ENCODE measurements at places on chromosomes 7 and 10.

- no peak for DNase-seq
Measured at GRCh38 chr10:132627666-132628531, 90.3 kb downstream of the INPP5A start.

- no peak for DNase-seq
Measured at GRCh38 chr7:18573410-18574234, 78.1 kb downstream of the HDAC9 start.

DNA sequence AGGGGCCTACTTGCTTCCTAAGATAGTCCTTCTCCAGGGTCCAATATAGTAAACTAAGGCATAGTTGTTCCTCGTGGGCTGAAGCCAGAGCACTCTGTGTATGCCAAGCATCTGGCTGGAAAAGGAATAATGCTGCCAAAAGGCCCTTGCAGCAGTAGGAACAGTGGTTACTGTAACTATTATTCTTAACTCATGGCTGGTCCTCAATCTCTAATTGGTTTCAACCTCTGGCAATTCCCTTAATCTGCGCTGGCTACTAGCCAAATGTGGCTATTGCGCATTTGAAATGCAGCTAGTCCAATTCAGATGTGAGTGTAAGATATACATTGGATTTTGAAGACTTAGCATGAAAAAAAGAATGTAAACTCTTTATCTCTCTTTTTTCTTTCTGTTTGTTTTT is 27.8 kb upstream of the LBX1 start:
- no peak for DNase-seq

DNA sequence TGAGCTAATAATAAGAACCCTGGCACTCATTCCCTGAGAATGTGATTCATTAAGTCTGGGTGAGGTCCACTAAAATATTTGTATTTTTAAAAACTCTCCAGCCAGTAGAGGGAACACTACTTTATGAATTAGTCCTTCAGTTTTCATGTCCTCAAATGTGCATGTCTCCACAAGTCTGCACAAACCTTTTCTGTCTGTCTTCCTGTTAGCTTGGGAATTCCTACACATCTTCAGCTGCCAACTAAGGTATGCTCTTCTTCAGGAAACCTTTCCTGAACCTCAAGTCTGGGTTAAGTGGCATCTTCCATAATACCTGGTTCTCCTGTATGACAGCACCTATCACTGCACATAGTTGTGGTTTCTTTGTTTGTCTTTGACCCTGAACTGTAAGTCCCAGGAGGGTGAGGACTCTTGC is 119.6 kb upstream of the MKX start:
- peak; percentile 17 for DNase-seq

DNA sequence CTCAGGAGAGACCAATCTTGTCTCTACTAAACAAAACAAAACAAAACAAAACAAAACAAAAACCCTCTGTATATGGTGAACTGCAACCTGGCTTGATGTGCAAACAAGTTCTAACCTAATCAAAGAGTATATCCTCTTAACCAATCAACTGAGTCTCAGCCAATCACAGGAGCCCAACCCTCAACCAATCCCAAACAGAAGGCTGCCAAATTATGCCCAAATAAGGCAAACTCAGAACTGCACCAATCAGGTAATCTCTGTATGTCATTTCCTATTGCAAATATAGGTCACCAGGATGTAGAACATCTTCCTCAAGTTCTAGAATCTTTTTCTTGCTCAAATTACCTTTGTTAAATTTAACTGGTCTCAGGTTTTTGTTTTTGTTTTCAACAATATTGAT is 5.2 kb downstream of the FAM133B start:
- no peak for DNase-seq

DNA sequence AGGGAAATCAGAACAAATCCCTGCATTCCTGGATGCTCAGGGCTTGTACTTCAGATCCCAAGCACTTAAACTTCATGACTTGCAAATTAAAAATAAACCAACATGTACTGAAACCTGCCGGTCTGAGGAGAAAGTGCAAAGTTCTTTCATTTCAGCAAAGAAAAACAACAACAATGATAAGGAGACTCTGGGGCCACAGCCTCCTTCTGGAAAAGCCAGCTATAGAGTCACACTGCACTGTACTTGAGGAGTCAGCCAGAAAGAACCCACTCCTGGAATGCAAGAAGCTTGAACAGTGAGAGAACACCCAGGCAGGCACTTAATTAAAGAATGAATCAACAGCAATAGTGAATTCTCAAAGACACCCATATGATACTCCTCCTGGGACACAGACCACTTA is 49.7 kb upstream of the TM9SF3 start:
- no peak for DNase-seq

- no peak for DNase-seq
Measured at GRCh38 chr10:123538401-123539320, 127.5 kb upstream of the GPR26 start.

DNA sequence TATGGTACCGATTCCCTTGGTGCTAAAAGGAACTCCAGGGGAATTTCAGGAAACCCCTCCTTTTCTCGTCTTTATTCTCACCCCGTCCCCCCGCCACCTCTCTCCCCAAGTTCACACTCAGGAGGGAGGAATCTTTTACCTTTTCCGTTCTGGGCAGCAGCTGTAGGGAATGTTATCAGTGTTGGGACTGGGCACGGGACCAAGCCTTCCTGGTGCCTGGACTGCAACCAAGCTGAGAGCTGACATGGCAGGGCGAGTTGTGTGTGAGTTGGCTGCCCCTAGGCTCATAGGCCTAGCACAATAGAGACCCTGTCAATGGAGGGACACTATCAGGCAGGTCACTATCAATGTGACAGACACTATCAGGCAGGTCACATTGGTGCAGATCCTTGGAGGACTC is 121.4 kb downstream of the TCF7L2 start:
- DNase-seq, result no peak

DNA sequence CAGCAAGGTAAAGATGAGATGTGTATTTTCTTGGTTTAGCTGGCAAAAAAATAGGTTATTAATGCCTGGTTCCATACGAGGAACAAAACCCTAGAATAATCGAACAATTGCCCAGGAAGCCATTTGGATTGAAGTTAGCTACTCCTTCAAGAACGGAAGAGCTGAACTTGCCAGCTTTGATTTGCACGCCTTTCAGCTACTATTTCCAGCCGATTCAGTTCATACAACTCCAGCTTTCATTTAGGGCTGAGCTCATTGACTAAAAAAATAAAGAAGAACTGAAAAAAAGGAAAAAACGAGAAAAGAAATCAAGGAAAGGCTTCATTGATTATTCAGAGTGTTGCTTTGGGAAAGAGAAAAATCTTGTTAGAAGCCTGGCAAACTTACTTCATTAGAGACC is 60.4 kb downstream of the PTN start:
- DNase-seq, result no peak

- DNase-seq, result no peak
Measured at GRCh38 chr7:83528925-83529423, 120.0 kb downstream of the SEMA3E start.

- no peak for DNase-seq
Measured at GRCh38 chr10:100154666-100155065, 31.2 kb downstream of the ERLIN1 start.

- DNase-seq, result no peak
Measured at GRCh38 chr10:75451831-75452230, 20.4 kb downstream of the LRMDA start.

DNA sequence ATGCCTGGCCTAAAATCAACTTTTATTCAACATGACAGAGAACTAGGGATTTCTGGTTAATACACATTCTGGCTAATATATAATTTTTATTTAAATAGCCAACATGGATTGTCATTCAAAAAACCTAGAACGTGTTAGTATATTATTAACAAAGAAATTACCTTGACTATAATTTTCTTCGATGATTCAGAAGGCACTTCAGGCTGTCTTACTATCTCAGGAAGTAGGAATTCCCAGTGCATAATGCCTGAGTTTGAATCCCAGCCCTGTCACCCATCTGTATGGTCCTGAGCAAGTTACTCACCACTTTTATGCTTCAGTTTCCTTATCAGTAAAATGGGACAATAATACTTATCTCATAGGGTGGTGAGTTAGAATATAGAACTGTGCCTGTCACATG is 106.2 kb downstream of the SORCS1 start:
- DNase-seq, result no peak

- no peak for DNase-seq
Measured at GRCh38 chr10:108244443-108245228, 1080.1 kb upstream of the SORCS1 start.

GRCh38 chr7:146319629-146320028 is 203.0 kb downstream of the CNTNAP2 start:
- DNase-seq, result no peak

DNA sequence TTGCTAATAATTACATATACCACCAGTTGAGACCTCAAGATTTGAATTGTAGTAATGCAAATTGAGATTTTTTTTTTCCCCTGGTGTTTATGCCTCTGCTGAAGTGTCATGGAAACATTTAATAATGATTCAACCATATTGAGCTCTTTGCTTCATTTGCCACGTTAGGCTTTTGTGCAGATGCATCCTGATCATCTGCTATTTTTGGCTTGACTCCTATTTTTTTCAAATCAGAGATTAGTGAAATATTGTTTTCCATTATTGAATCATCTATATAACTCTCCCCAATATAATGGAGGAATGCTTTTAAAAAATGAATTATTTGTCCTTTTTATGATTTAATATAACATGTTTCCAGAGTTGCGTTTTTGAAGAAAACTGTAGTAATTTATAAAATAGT is 115.1 kb downstream of the SRI start:
- no peak for DNase-seq

- DNase-seq, result peak; percentile 38
Measured at GRCh38 chr7:148650232-148650858, 48.4 kb upstream of the CUL1 start.

DNA sequence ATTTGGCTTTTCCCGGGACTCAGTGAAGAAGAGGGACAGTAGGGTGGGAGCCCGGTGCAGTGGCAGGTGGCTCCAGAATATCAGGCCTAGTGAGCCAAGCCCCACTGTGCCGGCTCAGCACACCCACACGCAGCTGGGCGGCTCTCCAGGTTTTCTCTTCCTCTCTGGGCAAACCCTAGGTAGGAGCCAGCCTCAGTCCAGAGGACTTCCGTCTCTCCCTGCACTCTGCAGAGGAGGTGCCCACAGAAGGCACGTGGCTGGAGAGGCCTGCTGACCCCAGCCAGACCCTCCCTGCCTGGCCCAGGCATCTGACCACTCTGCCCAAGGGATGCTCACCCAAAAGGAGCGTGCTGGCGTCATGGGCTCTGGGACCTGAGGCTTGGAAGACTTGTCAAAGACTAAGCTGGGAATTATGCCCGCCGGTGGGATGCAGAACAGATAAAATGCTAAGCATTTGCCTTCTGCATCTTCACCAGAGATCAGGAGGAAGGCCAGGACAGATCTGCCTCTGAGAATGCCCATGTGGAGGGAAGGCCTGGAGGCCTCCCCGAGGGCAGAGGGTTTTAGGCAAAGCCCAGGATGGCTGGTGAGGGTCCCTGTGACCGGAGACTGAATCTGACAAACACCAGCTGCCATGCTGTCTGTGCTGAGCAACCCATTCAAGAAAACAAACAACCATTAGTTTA is 40.2 kb downstream of the TCERG1L start:
- no peak for DNase-seq

DNA sequence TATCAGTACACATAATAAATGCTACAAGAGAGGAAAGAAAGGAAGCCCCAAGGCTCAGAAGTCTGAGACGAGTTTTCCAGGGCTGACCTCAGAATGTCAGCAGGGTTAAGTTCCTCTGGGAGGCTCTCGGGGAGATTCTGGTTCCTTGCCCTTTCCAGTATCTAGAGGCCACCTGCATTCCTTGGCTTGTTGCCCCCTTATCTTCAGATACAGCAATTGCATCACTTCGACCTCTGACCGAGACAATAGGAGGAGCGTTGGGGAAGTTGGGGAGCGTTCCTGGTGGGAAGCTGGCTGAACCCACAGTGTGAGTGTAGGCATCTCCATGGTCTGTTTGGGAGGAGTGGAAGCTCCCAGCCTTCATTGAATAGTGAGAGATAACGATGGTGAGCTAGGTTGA is 72.0 kb upstream of the MTPN start:
- no peak for DNase-seq

- DNase-seq, result no peak
Measured at GRCh38 chr7:158192184-158192835, 395.3 kb downstream of the PTPRN2 start.

DNA sequence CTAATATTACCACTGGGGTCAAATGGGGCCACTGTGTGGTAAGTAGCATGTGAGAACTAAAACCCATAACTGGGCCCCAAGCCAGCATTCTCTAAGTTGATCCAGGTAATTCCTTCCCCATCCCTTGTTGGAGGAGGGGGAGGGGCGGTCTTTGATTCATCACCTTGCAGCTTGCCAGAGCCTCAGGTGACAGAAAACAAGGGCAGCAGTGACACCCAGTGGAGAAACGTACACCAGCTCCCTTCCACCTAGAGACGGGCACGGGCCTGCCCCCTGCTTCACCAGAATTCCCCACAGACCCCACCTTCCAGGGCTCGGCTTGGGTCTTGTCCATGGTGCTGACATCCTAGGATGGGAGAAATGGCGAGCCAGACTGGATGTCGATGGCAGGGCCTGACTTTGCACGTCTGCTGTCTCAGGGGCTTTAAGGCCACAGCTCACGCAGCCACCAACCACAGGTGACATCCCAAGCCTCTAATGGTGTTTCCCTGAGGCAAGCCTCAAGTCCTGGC is 102.0 kb downstream of the STRA8 start:
- peak; percentile 81 for DNase-seq

GRCh38 chr10:43211431-43212042 is 55.3 kb downstream of the RASGEF1A start:
- DNase-seq, result no peak

GRCh38 chr7:103626776-103627175 is 180.8 kb upstream of the SLC26A5 start:
- no peak for DNase-seq

DNA sequence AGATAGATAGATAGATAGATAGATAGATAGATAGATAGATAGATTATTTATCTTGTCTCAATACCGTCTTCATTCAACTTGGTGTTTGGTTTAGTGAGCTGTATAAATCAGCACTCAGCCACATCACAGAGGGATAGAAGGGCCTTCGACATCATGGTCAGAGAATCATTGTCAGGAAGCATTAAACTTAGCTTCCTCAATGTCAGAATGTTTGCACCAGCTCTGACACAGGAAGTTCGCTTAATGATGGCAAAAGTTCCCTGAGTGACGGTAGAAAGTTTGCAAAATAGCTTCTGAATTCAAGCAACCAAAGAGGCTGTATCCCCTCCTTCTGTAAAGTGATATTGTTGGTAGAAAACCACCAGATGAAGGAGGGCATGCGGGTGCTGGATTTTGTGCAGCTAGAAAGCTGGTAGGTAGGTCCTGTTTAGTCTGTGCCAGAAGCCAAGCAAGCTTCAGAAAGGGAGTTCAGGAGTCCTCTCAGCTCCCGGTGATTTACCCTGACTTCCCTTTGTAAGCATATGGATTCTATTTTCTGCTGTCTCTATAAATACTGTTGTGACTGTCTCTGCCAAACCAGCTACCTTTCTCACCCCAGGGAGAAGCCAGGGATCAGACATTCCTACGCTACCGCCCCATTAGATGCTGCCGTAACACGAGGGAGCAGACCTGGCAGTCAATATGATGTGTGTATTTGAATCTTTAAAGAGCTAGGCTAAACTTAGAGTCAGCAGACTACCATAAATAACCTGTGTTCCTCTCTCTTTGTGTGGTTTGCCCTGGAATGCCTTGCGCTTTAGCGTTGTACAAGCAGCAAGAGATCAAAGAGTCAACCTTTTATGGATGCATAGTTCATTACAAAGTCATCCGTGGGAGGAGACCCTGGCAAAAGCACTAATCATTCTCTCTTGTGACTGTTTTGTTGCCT is 200.5 kb upstream of the KIAA1217 start:
- peak; percentile 99 for DNase-seq

GRCh38 chr10:74432841-74433594 is 282.0 kb downstream of the ADK start:
- DNase-seq, result no peak

Data from SW480 (cell line).